ENCODE measurements at places on chromosomes 3 and 15.

DNA sequence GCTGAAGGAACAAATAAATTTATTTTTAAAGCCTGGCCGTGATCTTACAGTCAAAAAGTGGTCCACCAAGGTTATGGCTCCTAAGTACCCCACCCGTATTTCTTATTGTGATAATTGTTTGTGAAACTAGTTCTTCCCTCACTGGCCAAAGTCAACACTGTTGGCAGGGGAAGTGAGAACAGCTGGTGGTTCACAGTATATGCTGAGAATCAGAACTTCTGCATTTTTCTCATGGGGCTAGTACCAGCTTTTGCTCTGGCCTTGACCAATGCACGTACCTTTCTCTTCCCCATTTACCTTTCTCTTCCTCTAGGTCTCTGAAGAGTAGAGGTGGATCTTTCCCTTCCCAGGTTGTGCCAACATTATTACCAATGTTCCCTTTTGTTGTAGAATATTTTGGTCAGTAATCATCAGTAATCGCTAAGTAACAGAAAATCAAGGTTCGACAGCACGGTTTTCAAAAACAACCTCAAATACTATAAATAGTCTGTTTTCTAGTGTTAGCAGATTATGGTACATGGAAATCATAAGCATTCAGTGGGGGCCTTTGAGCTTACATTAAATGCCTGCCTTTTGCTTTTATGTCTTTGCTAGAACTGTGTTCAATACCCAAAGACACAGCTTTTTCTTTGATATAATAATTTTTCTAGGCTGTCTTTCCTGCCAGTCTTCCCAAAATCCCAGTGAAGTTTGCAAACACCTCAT, 268.0 kb downstream of the LPP start:
- peak; percentile 37 for DNase-seq

DNA sequence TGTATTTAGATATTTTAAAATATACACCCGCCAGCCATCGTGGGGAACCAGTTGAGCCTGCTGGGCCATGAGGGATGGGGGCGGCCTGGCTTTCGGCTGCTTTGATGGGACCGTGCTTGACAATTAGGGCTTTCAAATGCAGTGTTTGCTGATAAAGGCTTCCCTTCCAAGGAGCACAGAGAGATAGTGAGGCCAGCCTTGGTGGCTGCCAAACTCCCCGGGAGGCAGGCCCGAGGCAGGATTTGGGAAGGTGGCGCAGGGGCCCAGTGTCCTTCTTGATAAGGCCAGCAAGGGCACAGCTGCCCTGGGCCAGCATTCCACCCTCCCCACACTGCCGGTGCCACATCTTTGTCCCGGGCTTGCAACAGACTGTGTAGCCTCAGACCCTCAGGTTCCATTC, 75.6 kb downstream of the LINGO1 start:
- no peak for DNase-seq

DNA sequence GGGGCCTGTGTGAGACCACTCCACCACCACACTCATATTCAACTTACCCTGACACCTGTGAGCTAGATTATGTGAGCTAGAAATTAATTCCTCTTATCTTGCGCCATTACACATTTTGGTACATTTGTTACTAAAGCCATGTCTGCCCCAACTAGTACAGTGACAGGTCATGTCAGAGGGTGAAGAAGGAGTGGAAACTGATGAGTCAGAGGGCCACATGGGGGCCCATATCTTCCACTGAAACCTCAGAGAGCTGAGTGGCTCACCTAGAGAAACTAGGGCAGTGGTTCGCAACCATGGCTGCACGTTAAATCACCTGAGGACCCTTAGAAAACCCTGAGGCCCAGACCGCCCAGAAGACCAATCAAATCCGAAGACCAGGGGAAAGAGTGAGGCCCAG, 15.7 kb upstream of the MEF2A start:
- DNase-seq = no peak

- DNase-seq = peak; percentile 11
Measured at GRCh38 chr15:37764733-37765191, 169.7 kb upstream of the TMCO5A start.

- no peak for DNase-seq
Measured at GRCh38 chr3:172175254-172175599, 135.8 kb downstream of the FNDC3B start.

- DNase-seq = no peak
Measured at GRCh38 chr15:63243776-63244175, 33.6 kb upstream of the APH1B start.

DNA sequence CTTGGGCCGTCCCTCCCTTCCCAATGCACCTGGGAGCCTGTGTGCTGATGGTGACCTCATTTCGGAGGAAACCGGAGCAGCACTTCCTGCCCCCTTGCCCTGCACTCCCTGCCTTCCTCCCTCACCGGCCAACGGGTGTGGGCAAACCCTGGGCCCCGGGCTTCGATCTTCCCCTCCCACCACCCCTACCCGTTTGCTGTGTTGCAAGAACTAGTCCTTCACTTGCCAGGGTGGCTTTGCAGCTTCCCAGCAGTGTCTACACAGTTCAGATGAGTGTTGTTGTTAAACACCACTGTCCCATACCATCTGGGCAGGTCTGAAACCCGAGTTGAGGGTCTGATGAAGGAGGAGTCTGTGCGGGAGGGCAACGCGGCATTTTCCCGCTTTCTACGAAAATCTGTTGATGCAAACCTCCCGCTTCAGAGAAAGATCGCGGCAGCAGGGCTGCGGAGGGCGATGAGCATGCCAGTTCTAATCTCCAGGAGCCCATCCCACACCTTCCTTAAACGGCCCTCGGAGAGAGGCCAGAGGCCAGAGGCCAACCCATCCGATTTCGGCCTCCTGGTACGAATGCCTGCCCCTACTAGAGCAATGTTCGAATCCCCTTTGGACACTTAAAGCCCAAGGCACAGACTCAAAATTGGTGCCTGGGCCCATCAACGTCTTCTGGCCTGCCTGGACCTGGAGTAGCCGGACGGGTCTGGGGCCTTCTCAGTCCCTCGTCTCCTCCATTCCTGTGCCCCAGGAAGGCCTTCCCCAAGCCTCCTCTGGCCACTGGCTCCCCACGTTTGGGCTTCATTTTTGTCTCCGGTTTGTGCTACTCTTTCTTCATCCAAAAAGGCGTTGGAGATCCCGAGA, 35.7 kb upstream of the POLG start:
- no peak for DNase-seq

DNA sequence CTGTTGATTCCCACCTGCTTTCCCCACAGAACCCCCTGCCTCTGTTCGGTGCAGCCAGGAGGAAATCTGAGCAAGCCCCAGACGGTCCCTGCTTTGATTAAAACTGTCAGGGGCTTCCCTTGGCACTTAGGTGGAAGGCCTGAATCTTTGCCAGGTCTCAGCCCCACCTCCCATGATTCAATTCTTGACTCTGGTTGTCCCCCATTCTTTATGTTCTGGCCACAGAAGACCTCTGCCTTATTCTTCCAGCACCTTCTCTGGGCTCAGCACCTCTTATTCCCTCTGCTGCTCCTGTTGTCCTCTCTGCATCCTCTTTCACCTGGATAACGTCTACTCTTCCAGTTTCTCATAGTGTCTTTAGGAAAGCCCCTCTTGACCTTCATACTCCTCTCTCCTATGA, 349.4 kb downstream of the PTPRG start:
- DNase-seq = no peak

DNA sequence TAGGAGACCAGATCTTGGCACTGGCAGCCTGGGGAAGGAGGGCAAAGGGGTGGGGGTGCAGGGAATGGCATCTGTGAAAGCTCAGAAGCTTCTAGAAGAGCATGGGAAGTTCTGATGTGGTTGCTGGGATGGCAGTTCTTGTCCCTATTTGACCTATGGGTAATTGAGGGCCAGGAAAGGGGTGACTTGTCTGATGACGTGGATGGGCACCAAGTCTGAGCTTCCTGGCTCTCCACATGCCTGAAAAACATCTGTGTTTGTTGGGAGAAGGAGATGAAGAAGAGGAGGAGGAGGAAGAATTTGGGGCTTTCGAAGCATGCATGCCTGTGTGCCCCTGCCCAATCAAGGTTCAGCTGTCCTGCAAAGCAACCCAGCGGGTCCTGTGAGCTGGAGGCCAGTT, 158.8 kb downstream of the SMAD6 start:
- DNase-seq = no peak

DNA sequence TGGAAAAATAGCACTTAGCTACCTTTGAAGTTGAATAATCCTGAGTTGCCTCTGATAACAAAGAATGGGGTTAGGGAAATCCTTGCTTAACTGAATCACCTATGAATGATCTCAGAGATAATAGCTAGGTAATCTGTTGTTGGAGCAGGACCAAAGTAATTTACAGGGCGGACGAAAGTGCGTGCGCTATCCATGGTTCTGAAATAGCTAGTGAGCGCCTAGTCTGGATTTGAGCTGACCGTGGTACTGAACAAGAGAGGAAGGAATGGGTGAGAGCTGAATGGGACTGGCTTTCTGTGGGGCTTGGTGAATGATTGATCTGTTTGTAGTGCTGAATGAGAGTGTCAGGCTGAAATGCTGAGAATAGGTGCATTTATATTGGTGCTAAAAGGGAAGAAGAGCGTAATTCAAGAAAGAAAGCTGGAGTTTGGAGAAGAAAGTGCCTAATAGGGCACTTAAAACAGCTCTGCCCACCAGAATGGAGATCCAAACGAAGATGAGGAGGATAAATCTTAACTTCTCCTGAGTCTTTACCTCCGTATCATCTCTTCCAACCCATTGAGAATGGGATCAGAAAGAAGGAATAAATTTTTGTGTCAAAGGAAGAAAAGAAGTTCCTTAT, 10.1 kb downstream of the SCN10A start:
- peak; percentile 41 for DNase-seq

DNA sequence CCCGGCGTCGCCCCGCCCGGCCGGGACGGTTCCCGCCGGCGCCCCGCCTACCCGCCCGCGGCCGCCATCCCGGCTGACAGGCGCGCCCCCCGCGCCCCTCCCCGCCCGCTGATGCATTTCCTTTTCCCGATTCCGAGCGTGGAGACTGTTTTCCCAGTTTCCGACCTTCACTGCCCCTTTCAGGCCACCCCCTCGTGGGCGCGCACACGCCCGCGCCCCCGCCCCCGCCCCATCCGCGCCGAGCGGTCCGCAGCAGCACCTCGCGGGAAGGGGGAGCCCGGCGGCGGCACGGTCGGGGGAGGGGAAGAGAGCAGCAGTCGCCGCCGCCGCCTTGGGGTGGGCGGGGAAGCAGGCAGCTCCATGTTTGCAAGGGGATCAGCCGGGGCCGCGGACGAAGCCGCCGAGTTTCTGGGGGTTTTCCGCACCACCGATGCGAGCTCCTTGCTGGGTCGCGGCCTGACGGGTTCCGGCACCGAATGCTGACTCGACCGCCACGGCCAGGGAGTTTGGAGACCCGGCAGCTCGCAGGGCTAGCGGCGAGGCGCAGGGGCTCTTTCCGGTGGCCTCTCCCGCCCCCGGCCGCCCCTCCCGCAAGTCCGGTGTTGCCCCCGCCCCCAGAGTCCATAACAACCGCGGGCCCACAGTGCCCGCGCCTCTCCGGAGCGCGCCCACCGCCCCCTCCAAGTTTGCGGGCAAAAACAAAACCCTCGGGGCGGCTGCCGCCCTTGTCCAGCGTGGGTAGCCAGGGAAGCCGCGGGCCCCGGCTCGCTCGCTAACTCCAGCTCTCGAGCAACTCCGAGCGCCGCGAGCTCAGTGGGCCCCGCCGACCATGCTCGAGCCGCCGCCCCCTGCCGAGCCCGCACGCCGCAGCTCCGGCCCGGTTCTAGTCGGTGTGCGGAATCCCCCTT, 3.2 kb upstream of the SIN3A start:
- no peak for DNase-seq

DNA sequence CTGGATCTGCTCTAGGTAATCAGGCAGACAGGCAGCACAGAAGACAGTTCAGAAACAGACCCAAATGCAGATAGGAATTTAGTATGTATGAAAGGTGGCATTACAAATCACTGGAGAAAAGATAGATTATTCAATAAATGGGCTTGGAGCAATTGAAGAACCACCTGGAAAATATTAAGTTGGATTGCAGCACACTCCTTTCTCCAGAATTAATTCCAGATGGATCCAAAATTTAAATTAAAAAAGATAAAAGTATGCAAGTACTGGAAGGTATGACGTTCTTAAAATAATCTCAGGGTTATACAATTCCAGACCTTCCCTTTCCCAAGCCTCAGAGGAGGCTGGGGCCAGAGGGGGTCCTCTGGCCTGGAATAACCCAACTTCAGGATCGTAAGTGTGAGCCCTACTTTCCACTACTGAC, 32.5 kb downstream of the HRH1 start:
- no peak for DNase-seq

DNA sequence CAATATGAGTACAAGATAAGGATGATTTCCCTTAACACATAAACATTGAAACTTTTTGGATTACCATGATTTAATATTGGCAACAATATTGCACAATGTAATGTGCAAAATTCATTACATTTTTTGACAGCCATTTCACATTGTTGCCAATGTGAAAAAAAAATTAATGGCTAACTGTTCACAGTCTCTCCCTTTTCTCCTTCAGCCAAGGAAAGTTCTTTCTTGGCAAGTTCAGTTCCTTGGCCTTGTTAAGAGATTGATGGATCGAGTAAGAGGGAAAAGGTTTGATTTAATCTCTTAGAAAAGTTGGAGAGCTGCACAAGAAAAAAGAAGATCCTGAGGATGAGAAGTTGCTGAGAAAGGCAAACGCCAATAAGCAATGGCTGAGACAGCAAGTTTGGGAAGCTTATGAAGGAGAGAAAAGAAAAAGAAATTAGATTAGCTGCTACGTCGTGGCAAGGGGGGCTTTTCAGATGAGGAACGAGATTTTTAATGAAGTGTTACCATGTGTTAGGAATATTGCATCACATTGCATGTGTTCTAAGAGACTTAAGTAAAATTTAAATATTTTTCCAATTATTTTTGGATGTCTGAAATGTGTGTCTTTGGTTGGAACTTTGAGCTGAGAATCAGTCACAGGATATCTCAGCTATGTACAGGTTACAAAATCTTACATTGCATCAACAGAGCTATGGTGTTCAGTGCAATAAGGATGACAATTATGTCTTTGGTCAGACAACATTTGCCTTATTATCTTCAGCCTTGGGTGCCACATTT, 61.4 kb upstream of the ZNF280D start:
- DNase-seq = no peak

GRCh38 chr3:67521053-67521646, 133.3 kb downstream of the SUCLG2 start:
- no peak for DNase-seq

DNA sequence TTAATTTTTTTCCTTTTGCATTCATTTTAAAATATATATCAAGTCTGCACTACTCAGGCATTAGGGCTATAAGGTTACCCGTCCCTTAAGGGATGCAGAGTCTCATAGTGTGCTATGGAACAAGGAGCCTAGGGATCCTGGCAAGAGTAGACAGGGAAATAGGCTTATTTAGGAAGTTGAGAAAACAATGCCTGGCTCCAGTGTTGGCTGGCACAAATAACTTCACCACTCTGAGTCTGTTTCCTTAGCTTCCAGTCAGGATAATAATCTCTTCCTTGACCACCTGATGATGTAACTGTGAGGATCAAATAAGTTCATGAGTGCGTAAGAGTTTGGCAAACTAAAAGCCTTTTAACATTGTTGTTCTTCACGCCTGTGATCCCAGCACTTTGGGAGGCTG, 540.8 kb upstream of the IL12A start:
- no peak for DNase-seq

DNA sequence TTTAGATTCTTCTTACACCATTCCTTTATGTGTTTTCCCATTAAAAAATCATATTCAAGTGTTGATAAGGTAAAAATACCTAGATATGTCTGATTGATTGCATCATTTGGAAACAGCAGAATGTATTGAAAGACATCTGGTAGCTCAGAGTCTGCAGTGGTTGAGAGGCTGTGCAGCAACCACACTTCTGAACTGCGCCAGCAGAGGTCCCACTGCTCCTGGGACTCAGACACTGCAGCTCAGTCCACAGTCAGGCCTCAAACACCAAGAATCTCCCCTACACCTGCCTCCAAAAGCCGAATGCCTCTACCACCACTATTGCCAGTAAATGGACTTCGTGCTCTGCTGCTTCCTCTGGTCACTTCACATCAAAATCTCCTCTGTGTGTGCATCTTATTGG, 176.9 kb upstream of the LMCD1 start:
- DNase-seq = no peak

Measured in brain pericyte (primary cell).